ENCODE measurements at places on chromosomes 5 and 9.

DNA sequence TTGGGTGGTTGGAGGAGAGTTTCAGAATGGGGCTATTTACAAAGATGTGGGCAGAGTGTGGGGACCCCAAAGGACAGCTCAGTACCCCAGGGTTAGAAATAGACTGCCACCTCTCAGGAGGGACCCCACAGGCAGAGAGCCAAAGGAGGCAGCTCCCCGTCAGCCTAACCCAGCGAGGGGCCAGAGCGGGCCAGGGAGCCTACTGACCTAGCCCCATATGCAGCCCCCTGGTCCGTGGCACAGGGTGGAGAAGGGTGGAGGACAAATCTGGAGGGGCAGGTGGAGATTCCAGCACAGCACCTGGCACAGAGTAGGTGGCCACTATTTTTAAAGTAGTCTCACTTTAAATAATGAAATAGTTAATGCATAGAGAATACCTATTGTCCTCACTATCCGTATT, 67.2 kb upstream of the ANGPTL2 start:
- DNase-seq, result no peak

DNA sequence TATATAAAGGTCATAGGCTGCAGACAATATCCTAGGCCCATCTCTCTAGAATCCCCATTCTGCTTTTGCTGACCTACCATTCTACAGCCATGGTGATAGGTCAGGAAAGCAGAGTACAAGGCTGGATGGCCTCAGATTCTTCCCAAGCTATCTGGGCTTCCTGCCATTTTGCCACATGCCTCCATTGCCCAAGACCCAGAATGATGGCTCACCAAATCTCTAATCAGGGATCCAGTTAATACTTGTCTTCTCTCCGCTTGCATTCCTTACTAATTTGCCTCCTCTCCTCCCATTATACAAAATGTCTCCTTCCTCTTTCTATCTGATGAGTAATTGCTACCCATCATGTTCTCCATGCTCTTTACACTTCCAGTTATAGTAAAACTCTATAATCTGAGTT, 22.7 kb upstream of the NDUFS4 start:
- no peak for DNase-seq

GRCh38 chr5:179231309-179231708, 114.0 kb downstream of the ADAMTS2 start:
- DNase-seq, result no peak

DNA sequence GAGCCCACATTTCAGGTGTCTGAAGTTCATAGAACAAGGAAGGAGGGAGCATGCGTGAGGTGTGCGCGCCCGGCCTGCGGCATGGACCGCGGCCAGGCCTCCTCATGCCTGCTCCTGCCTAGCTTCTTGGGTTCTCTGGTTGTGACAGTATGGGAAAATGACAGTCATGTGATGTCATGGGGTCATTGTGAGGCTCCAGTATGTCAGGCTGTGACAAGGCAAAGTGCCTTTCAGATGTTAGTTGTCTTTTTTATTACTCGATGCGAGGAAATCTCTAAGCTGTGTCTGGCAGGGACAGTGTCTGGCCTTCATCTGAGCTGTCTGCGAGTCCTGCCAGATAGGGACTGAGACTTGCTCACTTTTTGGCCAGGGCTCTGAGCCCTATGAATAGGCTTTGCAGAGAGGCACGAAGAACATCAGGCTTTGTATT, 13.3 kb downstream of the UCK1 start:
- no peak for DNase-seq

- no peak for DNase-seq
Measured at GRCh38 chr5:64930672-64931318, 162.1 kb downstream of the CWC27 start.

GRCh38 chr5:38853753-38854470, 8.1 kb downstream of the OSMR start:
- peak; percentile 57 for DNase-seq

DNA sequence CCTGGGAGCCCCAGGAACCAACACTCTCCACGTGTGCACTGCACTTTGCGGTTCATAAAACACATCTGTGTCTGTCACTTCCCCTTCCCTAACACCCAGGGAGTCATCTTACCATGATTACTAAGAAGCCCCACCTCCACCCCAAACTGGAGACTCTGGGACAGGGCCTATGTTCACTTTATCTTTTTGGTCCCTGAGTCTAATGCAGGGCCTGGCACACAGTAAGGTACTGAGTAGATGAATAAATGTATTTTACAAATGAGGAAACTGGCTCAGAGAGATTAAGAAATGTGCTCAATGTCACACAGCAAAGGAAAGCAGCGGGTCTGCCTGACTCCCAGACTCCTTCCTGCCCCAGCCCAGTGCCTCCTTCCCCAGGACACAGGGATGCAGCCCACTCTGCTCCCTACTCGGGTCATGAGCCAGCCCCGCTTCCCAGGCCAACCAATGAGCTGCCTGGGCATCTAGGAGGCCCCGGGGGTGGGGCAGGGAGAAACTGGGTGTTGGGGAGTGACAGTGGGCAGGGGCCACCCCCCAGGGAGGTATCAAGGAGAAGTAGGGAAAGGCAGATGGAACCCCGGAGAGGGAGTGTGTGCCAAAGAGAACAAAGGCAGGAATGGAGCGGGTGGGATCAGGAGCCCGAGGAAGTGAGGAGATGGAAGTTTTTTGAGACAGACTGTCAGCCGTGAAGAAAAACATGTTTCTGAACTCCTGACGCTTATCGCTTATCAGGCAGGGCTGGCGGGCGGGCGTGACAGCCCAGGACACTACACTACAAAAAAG, 30.5 kb downstream of the SHB start:
- no peak for DNase-seq

DNA sequence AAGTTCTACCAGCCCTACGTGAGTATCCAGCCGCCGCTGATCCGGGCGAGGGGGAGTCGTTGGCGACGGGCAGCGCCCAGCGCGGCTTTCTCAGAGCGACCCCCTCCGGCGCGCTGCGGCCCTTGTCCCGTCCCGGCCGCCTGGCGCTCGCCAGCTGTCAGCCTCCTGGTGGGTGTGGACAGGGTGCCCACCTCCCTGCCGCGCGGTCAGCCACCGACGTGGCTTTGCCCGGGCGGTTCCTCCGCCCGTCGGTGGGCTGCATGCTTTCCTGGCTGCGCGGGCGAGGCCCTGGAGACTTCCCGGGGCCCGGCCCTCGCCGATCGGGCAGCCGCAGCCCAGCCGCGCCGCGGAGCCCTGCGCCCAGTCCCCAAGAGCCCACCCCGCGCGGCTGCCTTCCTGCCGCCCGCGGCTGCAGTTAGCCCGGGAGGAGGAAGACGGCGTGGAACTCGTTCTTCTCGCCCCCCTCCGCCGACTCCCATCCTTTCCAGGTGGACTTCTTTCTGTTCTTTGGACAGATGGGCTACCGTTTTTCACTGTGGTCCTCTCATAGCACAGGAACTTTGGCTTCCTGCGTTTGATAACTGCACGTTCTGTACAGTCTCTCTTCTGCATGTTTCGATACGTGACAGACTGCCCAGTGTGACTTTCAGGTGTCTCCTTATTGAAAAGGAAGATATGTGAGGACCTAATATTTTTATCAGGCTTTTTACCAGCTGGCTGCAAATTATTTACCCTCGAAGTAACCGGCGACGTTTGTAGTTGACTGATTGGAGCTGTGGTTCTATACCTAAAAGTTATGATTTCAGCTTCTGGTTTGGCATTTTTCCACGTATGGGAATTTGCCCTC, 577 bp downstream of the AP3S1 start:
- DNase-seq, result no peak

- no peak for DNase-seq
Measured at GRCh38 chr5:129899454-129899853, 4.8 kb upstream of the CHSY3 start.

DNA sequence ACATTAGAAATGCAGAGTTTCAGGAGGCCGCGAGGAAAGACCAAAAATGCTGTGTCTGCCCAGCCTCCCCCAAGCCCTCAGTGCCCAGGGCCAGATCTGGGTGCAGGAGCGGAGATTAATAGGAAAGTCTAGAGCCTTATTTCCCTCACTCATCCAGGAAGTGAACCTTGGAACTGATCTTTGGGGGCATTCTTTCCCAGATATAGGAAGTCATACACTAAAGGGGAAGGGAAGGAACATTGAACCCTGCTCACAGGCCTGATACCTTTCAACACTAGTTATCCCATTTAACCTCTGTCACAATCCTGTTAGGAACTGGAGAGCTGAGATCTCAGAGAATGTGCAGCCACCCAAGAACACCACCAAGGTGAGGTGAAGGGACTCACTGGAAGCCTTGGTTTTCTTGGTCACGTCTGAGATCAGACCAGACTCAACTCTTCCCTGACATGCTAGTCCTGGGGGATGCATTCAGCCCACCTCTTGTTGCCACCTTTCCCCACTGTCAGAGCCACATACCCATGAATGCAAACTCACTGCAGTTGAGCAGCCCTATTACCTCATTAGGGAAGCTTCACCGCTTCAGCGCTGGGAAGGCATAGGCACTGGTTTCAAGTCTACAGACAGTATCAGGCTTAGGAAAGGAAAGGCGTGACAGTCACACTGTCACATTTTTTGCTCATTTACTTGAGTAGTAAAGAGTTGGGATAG, 95.0 kb downstream of the KIAA1958 start:
- no peak for DNase-seq

- DNase-seq, result peak; percentile 89
Measured at GRCh38 chr5:163571744-163572143, 66.3 kb downstream of the MAT2B start.

DNA sequence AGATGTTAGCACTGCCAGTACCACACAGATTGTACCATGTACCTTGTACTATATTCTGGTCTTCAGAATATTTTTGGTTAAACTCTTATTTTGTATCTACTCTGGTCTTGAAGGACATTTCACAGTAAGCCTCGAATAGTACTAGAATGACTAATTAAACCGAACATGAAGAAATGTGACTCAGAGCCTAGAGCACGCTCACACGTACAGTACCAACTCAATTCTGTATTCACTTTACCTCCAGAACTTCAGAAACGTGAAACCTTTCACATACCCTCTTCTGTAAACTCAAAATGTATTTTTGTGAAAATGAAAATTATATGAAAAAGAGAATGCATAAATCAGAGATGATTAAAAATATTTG, 112.8 kb downstream of the MVB12B start:
- DNase-seq, result peak; percentile 32

DNA sequence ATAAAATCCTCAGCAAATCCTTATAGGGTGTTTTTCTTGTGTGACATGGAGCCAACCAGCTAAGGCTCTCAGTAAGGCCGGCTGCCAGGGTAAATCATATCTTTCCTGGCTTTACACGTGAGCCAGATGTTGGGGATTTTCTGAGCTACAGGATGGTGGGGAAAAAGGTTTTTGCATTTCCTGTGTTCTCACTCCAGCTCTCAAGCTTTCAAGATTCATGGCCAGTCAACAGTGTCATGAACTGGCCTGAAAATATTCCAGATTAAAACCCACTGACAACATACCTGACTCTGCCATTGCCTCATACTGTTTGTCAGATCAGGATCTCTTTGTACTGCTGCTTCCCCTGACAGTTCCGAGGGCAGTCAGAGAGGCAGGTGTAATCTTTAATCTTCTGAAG, 306.9 kb downstream of the GLIS3 start:
- DNase-seq, result peak; percentile 8

GRCh38 chr9:135490980-135491464, 9.5 kb upstream of the MRPS2 start:
- DNase-seq, result no peak

GRCh38 chr5:178236679-178237078, 4.1 kb upstream of the PHYKPL start:
- no peak for DNase-seq

GRCh38 chr9:133686642-133687575, 50.7 kb downstream of the DBH start:
- DNase-seq, result no peak

- no peak for DNase-seq
Measured at GRCh38 chr5:35484241-35484640, 133.4 kb upstream of the SPEF2 start.

DNA sequence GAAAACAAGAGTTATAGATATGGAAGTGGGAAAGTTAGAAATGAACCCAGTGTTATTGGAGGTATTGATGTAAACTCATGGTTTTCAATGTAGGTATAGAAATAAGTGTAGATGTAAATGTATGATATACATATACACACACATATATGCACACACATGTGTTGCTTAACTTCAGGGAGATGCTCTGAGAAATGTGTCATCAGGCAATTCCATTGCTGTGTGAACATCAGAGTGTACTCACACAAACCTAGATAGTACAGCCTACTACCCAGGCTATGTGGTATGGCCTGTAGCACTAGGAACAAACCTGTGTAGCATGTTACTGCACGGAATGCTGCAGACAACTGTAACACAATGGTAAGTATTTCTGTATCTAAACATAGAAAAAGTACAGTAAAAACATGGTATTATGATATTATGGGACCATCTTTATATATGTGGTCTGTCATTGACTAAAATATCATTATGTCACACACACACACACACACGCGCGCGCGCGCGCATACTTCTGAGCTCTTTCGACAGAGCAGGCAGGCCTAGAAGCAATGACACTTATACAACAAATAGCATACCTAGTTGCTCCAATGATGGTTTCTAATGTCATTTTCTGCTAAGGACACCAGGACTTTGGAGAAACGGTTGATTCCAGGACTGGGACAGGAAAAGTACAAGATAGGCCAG, 86.6 kb downstream of the MACROH2A1 start:
- no peak for DNase-seq

- DNase-seq, result no peak
Measured at GRCh38 chr9:88041447-88041846, 67.1 kb upstream of the CDK20 start.

GRCh38 chr5:143258559-143259253, 144.8 kb downstream of the NR3C1 start:
- DNase-seq, result no peak

- DNase-seq, result no peak
Measured at GRCh38 chr5:130963798-130964197, 201.3 kb downstream of the HINT1 start.

DNA sequence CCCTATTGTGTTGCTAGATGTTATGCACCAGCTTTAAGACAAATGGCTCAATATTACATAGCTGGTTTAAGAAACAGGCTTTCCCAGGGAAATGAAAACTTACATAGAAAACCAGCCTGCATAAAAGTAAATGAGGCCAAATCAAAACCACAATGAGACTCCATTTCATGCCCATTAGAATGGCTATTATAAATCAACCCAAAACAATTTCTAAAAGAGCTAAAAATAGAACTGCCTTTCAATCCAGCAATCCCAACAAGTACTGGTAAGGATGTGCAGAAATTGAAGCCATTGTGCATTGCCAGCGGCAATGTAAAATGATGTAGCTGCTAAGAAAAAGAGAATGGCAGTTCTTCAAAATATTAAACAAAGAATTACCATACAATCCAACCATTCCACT, 1170.0 kb upstream of the CDH9 start:
- no peak for DNase-seq

Measured in fibroblast of skin of left biceps (primary cell).